ENCODE measurements at places on chromosomes 7 and 10.

DNA sequence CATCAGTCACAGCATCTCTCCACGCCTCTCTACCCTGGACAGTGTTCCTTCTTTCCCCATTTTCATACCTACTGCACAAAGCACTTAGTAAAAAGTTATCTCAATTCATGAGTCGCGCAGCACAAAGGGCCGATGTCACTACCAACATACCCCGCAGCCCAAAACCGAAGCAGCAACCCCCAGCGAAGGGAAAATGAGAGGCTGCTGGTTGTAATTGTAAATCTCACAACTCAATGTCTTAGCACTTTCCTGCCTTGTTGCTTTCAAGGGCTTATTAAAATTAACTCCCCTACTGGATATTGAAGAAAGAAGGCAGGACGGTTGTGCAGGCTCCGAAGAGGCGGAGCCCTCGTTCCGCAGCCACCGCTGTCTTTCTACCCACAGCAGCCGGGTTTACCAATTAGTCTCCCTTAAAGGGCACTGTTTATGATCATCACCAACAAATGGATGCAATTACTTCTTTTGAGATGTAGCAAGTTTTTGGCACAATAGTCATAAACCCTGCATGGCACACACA lies 6.5 kb downstream of the DIP2C start:
- no peak for DNase-seq

GRCh38 chr10:79488336-79488735 lies 24.0 kb upstream of the EIF5AL1 start:
- peak; percentile 87 for DNase-seq

GRCh38 chr7:139515266-139515665 lies 8.2 kb upstream of the CLEC2L start:
- DNase-seq = no peak

DNA sequence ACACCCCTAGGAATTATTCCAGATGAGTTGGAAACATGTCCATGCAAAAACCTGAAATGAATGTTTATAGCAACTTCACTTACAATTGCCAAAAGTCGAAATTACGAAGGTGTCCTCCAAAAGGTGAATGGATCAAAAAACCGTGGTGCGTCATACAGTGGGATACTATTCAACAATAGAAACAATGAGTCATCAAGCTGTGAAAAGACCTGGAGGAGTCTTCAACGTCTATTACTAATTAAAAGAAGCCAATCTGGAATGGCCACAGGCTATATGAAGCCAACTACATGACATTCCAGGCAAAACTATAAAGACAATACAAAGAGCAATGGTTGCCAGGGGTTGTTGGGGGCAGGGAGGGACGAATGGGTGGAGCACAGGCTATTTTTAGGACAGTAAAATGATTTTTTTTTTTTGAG lies 12.6 kb upstream of the PPP2R2D start:
- no peak for DNase-seq

DNA sequence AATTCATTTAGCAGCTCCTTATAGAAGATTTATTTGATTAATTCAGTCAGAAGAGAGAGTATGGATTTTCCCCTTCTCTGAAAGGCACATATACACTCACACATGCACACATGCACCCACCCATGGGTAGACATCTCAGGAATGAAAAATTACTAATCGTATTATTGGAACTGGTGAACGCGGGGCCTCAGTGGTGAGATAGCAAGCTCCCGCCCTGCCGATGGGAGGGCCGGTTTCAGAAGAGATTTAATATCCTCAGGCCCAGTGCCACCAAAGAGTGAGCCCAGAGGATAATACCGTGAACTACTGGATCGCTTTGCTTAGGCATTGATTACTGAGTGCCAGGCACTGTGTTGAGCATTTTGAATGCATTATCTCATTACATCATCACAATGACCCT lies 38.0 kb upstream of the EMX2 start:
- DNase-seq = no peak

DNA sequence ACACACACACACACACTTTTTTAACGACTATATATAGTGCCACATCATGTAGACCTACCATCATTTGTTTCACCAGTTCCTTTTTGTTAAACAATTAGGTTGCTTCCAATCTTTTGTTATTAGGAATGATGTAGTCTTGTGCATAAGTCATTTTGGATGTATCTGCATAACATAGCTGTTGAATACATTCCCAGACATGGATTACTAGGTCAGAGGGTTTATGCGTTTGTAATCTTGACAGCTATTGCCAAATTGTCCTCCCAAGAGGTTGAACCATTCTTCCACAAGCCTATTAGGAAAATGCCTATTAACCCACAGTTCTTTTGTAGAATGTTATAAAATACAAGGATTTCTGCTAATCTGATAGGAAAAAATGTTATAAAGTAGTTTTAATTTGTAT lies 87.3 kb downstream of the PALS2 start:
- peak; percentile 49 for DNase-seq

DNA sequence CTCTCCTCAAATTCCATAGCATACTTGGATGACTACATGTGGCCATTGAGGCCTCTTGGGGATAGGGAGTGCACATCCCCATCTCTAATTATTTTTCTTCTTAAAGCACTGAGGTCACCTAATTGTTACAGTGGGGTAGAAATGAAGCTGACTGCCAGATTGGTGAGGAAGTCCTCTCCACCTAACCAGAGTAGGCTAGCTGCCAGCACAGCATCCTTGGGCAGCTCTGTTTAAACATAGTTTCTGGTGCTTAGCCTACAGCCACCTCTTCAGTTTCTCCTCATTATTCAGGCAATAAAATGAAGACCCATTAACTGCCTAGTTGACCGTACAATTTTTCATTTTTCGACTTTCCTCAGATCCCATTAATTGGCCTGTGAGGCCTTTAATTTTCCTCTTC lies 104.6 kb downstream of the MLLT10 start:
- no peak for DNase-seq

GRCh38 chr7:76108540-76109233 lies 60.8 kb downstream of the MDH2 start:
- no peak for DNase-seq

DNA sequence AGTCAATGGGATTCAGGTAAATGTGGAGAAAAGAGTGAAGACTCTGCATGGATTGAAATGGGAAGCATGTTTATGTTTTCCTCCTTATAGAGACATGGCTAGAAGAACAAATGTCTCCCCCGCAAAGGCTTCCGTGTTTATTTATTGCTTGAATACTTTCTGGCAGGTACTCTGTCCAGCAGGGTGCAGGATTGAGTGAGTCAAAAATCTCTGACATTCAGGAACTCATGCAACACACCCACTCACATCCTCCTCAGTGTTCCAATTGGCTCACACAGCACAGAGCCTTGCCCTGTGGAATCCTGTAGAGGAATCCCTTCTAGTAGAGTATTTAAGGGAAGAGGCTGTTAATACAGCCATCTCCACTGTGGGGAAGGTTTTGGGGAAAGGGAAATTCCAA lies 290.3 kb upstream of the VWC2 start:
- DNase-seq = no peak

GRCh38 chr7:93835702-93836101 lies 54.9 kb downstream of the TFPI2 start:
- no peak for DNase-seq

DNA sequence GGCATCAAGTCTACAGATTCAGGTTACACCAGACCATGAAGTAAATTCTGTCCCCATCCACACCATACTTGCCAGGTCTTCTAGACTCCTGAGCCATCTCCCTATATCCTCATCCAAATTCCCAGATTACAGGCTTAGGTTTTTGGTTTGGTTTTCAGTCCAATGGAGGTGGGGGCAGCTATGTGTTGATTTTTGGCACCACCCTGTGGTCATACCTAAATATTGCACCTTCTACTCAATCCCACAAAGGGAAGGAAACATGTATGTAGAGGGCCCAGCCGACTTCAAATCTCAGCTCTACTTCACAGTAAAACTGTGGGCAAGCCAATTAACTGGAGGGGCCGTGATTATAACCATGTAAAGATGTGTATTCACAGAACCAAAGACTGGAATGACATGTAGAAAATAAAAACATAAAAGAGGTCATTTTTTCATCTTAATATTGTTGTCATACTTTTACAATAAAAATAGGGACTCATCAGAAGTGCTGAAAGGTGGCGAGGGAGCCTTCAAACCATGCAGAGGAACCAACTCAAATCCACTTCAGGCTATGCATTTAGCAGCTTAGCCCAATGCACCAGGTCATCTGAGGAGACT lies 19.8 kb downstream of the ERCC6 start:
- DNase-seq = peak; percentile 21

- DNase-seq = no peak
These were observed 61.2 kb downstream of the LRGUK start for GRCh38 chr7:134188311-134188710.

GRCh38 chr10:89351780-89352597 lies 24.2 kb downstream of the IFIT3 start:
- DNase-seq = peak; percentile 96

DNA sequence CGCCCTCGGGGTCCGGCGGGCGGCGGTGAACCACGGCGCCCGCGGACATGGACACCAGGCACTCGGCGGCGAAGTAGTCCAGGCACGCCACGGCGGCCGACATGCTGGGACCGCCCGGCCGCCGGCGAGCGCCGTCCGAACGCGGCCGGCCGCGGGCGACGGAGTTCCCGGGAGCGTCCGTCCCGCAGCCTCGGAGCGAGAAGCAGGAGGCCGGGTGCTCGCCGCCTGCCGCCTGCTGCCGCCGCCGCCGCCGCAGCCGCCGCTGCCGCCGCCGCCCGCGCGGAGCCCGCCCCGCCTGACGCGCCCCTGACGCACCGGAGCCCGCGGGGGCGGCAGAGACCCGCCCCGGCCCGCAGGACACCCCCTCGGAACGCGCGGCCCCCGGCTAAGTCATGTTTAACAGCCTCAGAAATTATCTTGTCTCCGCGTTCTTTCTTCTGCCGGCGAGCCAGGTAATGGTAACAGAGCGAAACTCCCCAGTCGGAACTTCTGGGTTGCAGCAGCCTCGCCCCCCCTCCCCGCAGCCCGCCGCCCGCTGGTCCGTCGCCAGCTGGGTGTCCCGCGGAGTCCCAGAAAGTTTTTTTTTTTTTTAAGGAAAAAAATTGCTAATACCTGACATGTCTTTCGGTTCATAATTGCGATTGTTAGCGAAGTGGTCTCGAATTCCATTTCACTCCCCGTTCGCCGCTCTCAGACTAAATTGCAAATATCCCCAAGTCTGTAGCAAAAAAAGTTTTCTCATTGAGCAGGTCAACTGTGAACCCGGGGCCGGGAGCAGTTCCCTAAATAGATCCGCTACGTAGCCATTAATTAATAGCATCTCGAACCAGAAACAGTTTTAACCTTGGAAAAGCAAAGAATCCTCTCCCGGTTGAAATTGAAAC lies at the start of gene KLF14:
TSS of gene KLF14 (minus strand) at position 277 of the 884 bp plus-strand sequence. CDS start at position 103, 174 bp downstream.
- no peak for DNase-seq

DNA sequence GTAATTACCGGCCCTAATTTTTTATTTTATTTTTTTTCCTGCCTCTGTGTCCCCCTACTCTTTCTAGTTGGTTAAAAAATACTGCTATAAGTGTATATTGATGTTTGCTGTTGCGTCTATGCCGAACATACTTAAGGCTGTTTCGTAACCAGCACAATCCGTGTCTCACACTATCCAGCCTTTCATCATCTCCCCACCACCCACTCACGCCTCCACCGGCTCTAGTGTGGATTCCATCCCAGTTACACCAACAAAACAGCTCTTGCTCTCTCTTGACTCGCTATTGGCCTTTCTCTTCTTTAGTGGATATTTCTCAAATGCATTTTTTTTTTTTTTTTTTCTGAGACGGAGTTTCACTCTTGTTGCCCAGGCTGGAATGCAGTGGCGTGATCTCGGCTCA lies 70.1 kb upstream of the CAMK1D start:
- DNase-seq = no peak

DNA sequence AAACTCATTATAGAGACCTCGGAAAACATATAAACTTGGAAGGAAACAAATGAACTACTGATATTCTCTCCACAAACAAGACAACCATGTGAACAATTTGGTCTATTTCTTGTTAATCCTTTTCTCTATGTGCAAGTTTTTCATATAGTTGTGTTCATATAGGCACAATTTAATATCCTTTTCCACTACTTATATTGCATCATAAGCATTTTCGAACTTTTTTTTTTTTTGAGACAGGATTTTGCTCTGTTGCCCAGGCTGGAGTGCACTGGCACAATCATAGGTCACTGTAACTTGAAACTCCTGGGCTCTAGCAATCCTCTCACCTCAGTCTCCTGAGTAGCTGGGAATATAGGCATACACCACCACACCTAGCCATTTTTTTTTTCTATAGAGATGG lies 5.2 kb downstream of the PEX1 start:
- DNase-seq = no peak

DNA sequence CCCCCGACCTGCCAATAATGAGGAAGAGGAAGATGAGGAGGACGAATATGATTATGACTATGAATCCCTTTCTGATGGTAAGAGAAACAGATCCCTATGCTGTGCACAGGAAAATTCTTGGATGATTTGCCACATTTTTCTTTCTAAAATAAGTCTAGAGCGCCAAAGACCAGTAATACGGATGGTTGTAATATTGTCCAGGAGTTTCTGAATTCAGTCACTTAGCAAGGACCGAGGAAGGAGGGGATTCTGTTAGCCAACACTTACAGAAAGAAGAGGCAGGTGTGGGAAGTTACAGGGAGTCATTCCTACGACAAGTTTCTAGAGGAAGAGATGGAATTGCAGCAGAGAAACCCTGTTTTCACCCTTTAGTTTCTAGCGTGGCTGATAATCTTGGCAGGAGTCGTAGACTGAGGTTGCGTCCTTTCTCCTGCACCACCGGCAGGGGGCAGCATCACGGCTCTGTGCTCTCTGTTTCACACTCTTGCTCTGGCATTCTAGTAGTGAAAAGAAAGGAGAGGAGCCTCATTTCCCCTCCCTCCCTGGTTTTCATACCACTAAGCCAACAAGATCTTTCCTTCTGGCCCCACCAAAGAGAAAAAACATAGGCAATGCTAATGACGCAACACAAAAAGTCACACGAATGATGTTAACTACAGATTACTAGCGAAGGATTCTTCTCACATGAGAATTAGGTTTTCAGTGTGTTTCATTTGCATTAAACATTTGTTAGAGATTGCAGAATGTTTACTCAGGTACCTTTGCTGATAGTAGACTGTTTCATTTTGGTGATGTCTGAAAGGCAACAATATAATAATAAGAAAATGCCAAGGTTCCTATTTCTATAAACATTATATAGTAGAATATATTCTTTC lies 82.7 kb downstream of the NOC3L start:
- peak; percentile 35 for DNase-seq

DNA sequence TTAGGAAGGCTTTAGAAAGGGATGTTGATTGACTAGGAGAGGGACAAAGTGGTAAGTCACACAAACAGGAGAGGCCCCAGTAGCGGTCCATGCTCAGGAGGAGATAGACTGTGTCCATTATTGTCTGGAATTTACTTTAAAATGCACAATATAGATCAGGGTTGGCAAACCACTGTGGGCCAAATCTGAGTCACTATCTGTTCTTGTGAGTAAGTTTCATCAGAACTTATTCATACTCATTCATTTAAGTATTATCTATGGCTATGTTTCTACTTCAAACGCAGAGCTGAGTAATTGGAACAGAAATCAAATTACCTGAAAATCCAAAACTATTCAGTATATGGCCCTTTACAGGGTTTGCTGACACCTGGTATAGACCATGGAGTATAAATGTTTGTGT lies 166.5 kb downstream of the COL28A1 start:
- no peak for DNase-seq
